ENCODE measurements at places on chromosomes 2 and 18.

DNA sequence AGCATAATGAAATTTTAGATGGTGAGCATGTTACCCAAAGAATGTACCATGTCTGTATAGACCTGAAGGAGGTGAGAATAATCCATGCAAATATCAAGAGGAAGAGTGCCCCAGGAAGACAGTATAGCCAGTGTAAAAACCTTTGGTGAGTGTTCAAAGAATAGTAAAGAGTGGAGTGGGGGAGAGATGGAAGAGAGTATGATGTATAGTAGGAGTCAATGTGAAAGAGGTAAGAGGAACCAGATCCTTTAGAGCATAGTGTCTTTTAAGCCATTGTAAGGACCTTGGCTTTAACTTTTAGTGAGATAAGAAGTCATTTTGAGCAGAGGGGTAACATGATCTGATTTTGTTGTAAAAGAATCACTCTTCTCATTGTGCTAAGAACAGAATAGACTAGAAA is 1052.3 kb upstream of the ZEB2 start:
- DNase-seq = no peak

DNA sequence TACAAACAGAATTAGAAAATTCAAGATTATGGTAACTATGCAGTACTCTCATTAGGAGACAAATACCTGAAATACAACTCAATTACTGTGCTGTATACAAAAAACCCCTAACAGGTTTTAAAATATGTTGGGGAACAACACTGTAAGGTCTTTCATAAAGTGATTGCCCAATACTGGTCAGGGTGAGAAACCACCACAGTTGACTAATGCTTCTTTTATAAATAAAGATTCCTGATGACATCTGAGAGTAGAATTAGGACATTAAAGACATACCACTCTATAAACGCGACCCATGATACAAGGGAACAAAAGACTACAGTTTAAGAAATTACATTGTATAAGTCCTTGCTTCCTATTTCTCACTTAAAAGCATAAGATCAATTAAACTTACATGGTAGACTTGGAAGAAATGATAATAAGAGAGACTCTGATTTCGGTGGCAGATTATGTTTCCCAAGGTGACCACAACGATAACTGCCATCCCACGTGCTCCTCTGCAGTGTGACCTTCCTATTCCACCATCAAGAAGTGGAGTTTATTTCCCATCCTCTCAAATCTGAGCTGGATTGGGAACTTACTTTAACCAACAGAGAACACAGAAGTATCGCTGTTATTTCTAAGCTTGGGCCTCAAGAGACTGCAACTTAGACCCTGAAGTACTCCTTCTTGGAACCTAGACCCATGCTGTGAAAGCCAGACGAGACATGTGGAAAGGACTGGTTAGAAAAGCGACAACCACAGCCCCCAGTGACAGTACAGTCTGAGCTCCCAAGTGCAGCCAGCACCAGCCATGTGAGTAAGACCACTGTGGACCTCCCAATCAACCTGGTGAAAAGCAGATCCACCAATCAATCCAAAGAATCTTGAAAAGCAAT is 52.3 kb downstream of the ZNF521 start:
- DNase-seq = no peak

DNA sequence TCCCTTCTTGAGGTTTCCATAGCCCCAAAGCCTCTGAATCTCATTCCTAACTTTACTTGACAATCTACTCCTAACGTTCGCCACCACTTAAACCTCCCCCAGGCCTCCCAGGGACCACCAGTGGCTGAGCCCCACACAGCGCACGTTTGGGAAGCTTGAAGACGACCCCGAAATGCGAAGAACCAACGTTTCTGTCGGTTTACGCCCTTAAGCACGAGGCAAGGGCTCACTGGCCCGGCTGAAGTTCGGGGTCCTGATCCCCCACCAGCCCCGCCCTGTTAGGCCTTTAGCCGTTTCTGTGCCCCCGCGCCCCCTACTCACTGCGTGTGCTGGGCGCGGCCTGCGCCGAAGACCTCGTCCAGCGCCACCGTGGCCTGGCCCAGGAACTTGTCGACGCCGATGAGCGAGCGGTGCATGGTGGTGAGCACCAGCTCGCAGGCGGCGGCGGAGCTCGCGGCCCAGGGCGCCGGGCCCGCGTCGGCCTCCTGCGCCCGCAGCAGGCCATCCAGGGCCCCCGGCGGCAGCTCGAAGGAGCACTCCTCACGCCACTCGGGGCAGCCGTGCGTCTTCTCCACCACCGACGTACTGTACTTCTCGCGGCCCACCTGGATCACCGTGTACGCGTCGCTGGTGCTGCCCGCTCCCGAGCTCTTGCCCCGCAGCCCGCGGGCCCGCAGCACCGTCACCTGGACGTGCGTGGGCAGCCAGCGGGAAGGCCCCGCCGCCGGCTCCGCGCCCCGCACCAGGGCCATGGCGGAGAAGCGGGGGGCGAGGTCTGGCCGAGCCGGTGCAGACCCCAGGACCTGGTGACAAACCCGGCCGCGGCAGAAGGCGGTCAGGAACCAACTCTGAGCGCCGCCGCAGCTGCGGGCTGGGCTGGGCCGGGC is 479 bp downstream of the RAB11FIP5 start:
- DNase-seq = no peak

- no peak for DNase-seq
These were observed 7.0 kb upstream of the ERFE start for GRCh38 chr2:238151628-238152235.

DNA sequence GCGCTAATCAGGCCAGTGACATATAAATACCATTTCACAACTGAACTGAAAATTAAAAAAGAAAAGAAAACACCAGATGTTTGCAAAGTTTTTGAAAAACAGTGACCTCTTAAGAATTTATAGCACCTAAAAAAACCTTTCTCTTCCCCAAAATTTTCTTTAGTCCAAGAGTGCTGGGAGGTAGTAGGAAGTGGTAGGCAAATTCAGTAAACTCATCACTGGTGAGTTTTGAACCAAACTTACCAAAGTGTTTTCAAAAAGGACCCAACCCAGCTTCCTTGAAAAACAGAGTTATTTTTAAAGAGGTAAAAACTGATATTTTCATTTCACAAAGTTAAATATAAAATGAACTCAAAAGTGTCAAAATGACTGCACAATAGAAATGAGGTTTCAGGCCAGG is 90.4 kb downstream of the TMEM247 start:
- no peak for DNase-seq

DNA sequence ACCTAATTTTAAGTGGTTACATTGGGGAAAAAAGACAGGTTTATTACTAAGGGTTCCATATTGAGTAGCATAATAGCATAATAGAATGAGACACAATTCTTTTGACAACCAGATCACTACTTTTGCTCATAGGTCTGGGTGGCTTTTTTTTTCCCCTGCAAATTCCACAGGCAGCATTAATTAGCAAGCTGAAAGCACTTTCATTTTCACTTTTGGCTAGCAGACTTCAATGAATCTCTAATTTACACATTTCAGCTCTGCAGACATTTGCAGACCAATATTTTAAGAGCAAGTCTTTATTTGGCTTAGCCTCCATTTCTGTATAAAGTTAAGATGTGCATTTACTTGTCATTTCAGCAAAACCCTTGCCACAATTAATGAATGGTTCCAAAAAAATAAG is 185.5 kb downstream of the NOL4 start:
- DNase-seq = no peak

DNA sequence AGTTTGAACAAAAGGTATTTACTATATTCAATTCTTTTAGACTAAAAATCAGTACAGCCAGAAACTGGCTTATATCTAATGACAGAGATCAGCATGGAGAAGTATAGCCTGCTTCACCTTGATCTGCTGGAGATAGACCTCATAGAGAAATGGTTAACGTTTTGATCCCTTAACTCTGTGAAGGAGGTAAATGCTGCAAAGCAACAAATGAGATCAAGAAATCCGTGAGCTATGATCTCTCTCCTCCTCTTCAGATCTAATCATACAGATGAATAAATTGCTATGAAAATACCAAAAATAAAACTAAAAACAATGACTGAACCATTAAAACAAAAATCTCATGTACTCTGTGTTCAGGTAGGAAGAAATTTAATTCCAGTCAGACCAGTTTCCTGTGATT is 42.8 kb downstream of the KLHL14 start:
- no peak for DNase-seq

DNA sequence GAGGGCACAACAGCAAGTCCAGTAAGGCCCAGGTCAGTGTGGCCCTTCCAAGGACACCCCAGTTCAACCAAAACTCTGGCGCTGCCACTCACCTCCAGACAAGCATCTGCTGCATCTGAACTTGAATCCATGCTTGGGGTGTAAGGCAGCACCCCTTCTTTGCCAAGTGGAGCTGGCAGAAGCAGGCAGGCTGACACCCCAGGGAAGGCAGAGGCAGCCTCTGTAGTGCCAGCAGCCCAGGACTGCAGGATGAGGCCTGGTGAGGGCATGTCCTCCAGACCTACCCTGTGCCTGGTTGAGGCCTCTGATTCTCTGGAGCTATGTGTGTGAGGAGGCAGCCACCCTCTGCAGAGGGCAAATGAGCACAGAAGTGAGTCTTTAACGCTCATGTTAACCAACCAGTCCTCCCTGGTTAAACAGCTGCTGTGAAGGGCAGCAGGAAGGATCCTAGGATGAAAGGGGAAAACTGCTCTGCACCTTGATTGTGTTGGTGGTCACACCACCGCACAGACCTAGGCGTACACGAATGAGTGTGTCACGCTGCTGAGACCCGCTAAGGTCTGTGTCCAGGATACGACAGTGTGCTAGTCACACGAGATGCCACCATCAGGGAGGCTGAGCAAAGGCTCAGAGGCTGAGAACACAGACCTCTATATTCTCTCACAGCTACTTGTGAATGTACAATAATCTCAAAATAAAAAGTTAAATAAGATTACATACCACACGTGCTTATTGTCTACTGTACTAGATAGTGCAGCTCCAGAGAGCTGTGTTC is 2.2 kb downstream of the PARD6G start:
- DNase-seq = no peak

GRCh38 chr2:122132147-122132691 is 376.8 kb downstream of the TSN start:
- DNase-seq = no peak

Data from stimulated activated CD8-positive, alpha-beta memory T cell treated with anti-CD3 and anti-CD28 coated beads, Interleukin-7, amount 100 ng/mL, for 24 hours (primary cell).